ENCODE measurements at places on chromosomes 12 and 14.

- no peak for DNase-seq
These were observed 52.3 kb upstream of the GPHB5 start for GRCh38 chr14:63371033-63371432.

- DNase-seq, result peak; percentile 50
These were observed 38.9 kb downstream of the NIN start for GRCh38 chr14:50792051-50792477.

DNA sequence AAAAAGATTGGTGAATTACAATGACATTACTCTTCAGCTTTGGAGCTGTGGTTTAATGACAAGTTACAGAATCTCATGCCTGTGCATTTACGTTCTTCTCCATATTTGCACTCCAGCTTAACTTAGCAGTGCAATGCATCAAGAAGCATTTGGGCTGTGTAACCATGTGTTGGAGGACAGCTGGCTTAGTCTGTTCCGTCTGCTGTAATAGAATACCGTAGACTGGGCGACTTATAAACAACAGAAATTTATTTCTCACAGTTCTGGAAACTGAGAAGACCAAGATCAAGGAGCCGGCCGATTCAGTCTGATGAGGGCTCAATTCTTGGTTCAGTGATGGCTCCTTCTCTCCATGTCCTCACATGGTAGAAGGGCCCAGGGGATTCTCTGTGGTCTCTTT lies 943.5 kb downstream of the BCL11B start:
- DNase-seq, result no peak

DNA sequence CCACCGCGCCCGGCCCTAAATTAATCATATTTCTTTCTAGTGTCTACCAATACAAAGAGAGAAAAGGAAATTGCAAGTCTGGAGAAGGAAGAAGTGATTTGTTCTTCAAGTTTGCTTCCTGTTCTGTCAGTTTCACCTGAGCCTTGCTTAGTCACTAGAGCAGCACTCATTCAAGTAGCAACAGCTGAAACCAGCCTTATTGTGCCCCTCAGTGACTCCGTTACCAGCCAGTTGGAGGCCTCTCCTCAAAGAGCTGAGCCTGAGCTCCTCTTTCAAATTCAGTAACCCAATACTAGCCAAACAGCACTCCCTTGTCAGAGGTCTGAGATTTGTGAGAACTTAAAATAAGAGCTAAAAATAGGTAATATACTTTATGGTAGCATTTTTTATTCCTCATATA lies 17.4 kb downstream of the PAWR start:
- DNase-seq, result no peak

DNA sequence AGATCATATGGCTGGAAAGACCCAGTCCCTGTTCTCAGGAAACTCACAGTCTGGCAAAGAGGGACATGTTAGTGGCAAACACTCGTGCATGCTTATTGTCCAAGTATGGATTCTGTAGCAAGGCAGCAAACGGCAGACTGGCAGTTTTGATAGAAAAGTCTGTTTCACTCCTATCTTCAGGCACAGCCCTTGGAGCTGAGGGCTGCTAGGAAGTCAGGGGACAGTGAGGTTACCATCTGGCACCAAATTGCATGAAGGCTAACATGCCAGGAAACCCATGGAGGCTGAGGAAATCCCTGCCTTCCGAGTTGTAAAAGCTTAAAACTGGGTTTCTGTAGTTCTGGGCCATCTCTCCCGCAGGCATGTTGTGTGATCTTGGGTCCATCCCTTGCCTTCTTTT lies 32.9 kb downstream of the CALM1 start:
- DNase-seq, result no peak

GRCh38 chr12:122067966-122068365 lies 10.6 kb upstream of the MLXIP start:
- DNase-seq, result no peak

GRCh38 chr14:60935319-60935718 lies 45.6 kb downstream of the TRMT5 start:
- DNase-seq, result no peak

DNA sequence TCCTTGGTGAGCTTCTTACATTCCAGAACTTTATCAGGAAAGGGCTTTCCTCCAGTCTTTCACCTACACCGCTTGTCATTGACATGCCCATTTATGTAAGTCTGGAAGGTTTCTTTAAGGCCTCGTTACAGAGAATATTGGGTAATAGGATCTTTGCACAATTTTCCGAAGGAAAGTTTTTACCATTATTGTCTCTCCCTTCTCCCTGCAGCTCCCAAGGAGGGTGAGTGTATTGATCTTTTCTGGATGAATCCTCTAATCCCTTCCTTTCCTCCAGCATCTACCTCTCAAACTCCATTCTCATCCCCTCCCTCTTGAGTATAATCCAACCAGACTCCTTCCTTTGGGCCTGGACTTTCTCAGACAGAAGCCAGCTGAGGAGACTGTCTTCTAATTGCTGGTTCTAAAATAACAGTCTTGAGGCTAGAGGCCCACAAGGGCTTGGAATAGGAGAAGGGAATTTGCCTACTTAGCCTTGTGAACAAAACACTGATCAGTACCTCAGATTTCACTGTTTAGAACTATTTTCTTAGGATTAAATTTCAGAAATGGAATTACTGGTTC lies 21.8 kb downstream of the WNK1 start:
- peak; percentile 47 for DNase-seq

DNA sequence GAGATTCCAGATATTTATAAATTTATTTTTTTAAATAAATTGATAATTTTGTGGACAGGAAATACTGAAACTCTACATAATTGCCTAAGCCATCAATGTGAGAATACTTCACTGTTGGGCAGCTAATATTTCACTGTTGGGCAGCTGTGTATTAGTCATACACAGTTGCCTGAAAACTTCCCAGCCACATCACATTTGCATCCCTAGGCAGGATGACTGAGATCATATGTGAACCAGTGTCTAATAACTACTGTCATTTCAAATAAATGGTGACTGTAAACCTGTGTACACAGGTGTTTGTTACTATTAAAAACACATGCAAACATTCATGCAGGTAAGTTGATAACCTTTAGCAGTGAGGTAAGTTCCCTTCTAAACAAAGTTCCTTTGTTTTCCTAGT lies 43.9 kb downstream of the TMTC3 start:
- DNase-seq, result peak; percentile 46

All from cardiac muscle cell (in vitro differentiated cells and primary cell).